ENCODE measurements at places on chromosomes 3 and 15. TPM values are rescaled to one million over a fixed set of nuclear protein-coding genes. Genes with fewer than 3 reads are reported as not detected.

COL8A1 gene
- total RNA-seq: 105 TPM

DNA sequence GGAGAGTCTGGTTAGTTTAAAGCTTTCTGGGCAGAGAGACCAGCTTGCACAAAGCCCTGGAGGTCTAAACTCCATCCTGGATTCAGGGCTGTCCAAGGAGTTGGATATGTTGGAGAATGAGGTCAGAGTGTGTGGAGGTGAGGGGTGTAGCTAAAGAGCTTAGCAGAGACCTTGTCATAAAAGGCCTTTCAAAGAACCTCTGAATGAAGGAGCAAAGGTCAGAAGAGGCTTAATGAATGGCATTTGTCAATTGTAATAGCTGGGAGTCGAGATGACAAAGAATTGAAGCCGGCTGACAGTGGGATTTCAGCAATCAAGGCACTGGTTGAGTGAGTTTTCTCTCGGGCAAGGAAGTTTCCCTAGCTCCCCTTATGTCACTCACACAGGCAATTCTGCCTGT lies 202.6 kb downstream of the PDCD6IP start:
- DNase-seq: no peak

DNA sequence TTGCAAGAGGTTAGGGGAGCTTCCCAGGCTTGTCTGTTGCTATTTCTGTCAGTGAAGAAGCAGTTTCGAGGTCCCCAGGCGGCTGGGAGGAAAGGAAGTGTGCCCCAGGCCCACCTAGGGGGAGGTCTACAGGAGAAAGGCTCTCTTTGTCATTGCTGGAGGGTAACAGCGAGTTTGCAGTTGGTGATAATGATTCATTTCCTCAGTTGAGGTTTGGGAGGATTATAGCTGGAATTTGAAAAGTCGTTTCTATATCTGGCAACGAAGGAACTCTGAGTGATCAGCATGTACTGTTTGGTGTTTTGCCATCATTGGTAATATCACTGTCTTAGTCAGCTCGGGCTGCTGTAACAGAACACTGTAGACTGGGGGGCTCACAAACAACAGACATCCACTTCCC lies 65.5 kb upstream of the UBE3A start:
- no peak for DNase-seq

- no peak for DNase-seq
These were observed 889.8 kb downstream of the ROBO1 start for GRCh38 chr3:78878011-78878410.

ARL6IP5 gene
- 153 TPM for total RNA-seq

PPP1R14D gene
- total RNA-seq: not detected

DNA sequence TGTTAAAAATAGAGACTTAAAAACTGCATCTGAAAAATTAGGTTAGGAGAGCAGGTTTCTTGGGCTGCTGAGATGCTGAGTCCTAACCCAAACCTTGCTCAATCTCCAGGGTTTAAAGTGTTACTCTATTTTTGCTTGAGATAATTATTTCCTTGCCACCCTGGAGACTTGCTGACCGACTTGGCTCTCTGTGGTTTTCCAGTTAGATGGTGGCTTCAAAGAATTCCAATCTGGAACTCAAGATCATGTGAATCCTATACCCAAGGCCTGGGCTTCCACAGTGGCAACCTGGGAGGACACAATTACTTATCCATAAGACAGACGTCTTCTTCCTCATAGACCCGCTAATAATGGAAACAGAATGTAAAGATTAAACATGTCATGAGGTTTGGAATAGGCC lies 47.7 kb downstream of the SUMF1 start:
- no peak for DNase-seq

- DNase-seq: no peak
These were observed 30.6 kb upstream of the UBE3A start for GRCh38 chr15:25469377-25469776.

DNA sequence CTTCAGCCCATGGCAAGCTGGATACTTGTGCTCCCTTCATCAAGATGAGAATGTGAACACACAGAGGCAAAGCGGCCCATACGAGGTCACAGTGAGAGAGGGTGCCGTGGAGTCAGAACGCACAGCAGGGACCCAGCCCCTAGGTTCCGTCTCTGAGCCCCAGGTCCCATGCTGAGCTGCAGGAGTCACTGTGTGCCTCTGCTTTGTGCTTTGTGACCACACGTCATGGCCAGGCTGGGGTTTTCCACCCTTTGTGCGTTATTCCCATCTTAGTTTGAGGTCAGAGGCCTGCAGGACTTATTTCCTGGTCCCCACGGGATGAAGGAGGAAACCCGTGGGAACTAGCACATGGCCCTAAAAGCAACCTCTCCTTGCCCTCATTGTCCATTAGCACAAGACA lies 140.3 kb downstream of the TJP1 start:
- DNase-seq: no peak

GRCh38 chr3:165169368-165169767 lies 26.8 kb downstream of the SLITRK3 start:
- DNase-seq: no peak

DNA sequence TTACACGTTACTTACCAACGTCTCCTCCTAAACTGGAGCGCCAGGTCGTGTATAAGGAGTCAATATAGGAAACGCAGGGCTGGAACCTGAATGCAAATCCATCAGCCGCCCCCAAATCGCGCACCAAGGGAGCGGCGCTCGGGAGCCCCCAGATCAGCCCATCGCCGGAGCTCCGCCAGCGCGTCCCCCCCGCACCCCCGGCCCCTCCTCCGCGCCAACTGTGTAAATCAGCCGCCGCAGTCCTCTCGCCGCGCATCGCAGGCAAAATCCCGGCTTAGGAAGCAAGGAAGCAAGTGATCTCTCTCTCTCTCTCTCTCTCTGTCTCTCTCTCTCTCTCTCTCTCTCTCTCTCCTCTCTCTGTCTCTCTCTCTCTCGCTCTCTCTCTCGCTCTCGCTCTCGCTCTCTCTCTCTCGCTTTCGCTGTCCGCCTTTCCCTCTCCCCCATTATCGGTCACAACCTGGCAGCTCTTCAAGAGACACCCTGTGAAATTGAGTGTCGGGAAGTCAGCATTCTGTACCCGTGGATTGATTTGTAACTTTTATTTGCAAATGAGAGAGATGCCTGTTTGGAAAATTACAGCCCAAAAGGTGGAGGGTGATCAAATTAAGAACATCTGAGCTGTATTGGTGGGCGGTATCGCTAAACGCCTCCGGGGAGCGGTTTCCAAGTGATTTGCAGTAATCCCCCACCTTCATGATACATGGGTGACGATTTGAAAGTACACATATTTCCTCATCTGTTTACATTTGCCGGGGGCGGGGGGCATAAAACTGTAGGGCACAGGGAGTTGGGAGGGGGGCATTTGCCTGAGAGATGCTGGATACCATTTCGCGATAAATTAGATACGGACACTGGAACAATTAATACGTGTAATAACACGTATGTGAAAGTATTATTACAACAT lies 645 bp upstream of the SLITRK3 start:
- peak; percentile 66 for DNase-seq

DNA sequence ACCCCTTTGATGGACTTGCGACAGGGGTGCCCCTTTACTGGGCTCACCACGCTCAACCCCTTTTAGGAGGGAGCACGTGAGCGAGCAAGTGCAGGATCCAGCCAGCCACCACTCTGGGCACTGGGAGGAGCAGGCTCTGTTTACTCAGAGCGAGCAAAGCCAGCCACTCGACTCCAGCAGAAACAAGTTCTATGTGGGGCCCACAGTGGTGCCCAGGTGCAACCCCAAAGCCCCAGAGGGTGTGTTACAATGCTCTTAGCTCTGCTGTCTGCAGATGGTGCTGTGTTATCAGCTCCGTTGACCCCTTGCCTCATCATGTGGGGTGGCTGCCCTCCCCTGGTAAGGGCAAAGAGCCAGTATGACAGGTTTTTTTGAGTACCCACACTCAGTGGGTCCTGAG lies 120.3 kb upstream of the SUCLG2 start:
- DNase-seq: no peak

GRCh38 chr3:97872525-97873042 lies 50.8 kb downstream of the CRYBG3 start:
- no peak for DNase-seq

EEF1AKMT4 gene
- total RNA-seq: 2.5 TPM

- no peak for DNase-seq
These were observed 316.8 kb downstream of the TUSC7 start for GRCh38 chr3:117026401-117026800.

SEMA5B gene
- total RNA-seq: 0.93 TPM

LINGO1 gene
- 2.2 TPM for total RNA-seq

DNA sequence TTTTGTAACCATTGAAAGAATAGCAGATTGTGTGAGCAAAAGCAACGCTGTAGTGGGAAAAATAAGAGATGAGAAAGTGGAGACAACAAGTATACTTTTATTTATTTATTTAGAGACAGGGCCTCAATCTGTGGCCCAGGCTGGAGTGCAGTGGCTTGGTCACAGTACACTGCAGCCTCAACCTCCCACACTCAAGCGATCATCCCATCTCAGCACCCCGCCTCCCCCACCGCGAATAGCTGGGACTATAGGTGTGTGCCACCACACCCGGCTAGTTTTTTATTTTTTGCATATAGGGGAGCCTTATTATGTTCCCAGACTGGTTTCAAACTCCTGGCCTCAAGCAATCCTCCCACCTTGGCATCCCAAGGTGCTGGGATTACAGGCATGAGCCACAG lies 1.6 kb upstream of the GLCE start:
- DNase-seq: no peak

AADACL2 gene
- 0.10 TPM for total RNA-seq

DNA sequence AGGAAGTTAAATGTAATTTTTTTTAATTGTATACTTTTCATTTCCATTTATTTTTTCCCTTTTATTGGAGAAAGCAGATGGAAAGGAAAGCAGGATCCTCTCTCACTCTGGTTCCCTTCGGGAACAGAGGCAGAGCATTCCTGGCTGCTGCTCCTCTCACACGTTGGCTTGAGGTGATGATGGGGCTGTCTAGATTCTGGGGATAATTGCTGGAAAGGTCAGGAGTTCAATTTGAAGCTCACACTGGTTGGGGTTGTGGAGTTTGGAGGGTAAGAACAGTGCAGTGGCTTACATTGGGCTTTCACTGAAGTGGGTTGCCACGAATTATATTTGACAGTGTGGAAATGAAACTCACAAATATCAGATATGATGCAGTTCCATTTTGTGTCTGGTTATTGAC lies 57.6 kb downstream of the RARB start:
- DNase-seq: no peak

CYP19A1 gene
- 1.8 TPM for total RNA-seq

SOX14 gene
- total RNA-seq: not detected

DNA sequence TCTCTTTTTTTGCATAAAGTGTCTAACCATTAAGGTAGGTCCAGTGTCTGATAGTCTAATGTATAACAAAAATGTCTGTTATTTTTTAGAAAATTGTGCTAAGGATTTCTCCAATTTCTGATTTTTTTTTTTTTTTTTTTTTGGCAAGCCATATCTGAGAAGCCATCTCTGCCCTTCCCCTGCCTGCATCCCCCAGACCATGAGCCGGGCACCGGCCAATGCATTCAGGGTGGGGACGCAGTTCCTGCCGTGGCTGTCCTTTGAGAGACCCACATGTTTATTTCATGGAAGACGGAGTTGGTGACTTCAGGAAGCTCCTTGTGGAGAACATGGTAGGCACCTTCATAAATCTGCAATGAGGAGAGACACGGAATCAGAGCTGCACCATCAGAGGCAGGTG lies 19.2 kb downstream of the ABTB1 start:
- DNase-seq: no peak

DNA sequence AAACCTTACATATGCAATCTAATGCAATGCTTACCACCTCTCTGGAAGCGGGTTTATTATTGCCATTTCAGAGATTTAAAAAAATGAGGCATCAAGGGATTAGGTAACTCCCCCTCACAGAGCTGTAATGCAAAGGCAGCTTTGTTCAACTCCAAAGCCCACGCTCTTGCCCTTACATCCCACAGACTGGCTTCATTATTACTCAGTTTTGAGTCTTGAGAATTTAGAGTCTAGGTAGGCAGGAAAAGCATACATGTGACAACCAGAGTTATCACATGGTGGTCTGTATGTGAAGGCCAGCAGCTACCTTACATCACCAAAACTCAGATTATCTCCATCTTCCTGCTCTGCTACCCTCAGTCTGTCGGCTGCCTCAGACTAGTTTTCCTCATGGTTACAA lies 326.9 kb downstream of the UACA start:
- no peak for DNase-seq

ADGRG7 gene
- not detected for total RNA-seq

DNA sequence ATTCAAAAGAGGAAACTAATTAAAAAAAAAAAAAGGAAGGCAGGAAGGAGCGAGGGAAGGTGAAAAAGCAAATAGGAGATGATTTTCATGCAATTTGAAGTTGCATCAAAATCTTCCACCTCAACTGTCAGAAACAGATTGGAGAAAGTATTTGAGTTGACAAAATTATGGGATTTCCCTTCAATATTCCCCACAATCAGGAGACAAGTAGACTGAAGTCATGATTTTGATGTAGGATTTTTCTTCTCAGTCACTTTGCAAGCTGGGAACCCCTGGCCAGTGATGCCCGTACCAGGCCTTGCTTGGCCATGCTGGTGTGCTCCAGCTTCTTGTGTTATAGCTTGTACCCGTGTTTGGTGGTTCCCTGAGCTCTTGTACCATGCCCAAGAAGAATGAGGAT lies 854.5 kb upstream of the CFAP20DC start:
- DNase-seq: no peak

- DNase-seq: no peak
These were observed 112.2 kb upstream of the SLC6A11 start for GRCh38 chr3:10703875-10704274.

CSPG5 gene
- 0.51 TPM for total RNA-seq

- DNase-seq: no peak
These were observed 47.5 kb upstream of the SLC9A9 start for GRCh38 chr3:143895805-143896204.

GABRB3 gene
- total RNA-seq: 1.9 TPM

GRCh38 chr3:159779883-159780282 lies 208.8 kb upstream of the IL12A start:
- DNase-seq: no peak

C2CD4A gene
- not detected for total RNA-seq

DNA sequence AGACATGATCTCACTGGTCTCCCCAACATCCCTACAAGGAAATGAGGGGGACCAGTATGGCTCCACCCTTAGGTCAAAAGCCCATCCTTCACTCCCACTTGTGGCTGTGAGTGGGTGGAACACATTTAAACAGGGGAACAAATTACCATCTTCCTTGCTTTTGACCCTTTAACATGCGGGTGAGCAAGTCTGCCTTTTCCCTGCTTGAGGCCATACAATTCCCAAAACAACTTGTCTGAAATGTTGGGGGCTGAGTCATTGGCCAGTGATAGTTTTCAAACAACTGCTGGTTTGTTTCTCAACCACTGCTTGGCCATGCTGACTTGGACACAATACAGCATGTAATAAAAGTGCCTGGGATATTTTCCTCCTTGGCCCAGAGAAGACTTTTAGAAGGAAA lies 39.6 kb downstream of the COL8A1 start:
- DNase-seq: no peak

All from posterior vena cava (tissue), 2 donors.